ENCODE measurements at places on chromosomes 11 and 22.

GRCh38 chr22:36417281-36417686 is 29.5 kb upstream of the MYH9 start:
- DNase-seq = no peak

DNA sequence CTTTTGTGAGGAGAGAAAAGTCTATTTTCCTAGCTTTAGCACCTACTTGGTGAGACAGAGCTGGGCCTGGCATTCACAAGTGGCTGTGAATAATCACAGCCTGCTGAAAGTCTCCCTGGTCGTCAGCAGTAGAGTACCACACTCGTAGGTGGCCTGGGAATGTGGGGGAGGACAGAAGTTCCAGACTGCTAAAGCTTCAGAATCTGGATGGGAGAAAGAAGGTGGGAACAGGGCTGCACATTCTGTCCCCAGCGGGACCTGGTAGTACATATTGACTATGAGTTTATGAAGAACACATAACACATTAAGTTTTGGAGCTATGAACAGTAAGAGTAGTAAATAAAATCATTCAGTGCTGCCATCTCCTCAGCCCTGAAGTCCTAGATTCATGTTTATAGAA is 19.0 kb upstream of the LIMK2 start:
- no peak for DNase-seq

GRCh38 chr11:19746086-19746485 is 33.4 kb downstream of the NAV2 start:
- no peak for DNase-seq

DNA sequence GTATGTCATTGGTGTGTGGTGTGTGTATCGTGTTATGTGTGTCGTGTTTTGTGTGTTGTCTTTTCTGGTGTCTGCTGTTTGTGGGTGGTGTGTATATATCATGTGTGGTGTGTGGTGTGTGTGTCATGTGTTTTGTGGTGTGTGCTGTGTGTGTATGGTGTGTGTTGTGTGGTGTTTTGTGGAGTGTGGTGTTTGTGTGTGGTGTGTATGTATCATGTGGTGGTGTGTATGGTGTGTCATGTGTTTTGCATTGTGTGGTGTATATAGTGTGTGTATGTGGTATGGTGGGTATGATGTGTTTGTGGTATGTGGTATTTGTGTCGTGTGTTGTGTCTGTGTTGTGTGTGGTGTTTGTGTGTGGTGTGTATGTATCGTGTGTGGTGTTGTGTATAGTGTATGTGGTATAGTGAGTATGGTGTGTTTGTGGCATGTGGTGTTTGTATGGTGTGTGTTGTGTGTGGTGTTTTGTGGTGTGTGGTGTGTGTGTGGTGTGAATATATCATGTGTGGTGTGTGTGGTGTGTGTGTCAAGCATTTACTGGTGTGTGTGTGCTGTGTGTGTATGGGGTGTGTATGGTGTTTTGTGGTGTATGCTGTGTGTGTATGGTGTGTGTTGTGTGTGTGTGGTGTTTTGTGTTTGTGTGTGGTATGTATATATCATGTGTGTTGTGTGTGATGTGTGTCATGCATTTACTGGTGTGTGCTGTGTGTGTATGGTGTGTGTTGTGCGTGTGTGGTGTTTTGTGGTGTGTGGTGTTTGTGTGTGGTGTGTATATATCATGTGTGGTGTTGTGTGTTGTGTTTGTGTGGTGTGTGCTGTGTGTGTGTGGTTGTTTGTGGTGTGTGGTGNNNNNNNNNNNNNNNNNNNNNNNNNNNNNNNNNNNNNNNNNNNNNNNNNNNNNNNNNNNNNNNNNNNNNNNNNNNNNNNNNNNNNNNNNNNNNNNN is 12.7 kb downstream of the PIM3 start:
- peak; percentile 1 for DNase-seq

GRCh38 chr11:44577231-44577830 is 11.9 kb downstream of the CD82 start:
- DNase-seq = no peak

All from stimulated activated CD4-positive, alpha-beta T cell treated with anti-CD3 and anti-CD28 coated beads, Interleukin-1b, Interleukin-23, amount 100 ng/mL, for 48 hours (primary cell).